ENCODE measurements at places on chromosomes 12 and 14. TPM values are rescaled to one million over a fixed set of nuclear protein-coding genes. Genes with fewer than 3 reads are reported as not detected.
A peak's percentile ranks its signal among the peaks of the same experiment; 100 is the strongest.

- no peak for DNase-seq
- H3K36me3 ChIP-seq, result no peaks in the 10 kb centered on the region
- H3K4me1 ChIP-seq, result no peaks in the 10 kb centered on the region
- H3K4me3 ChIP-seq, result no peak overlapping the region
Measured at GRCh38 chr14:36880276-36880675, 218.6 kb downstream of the PAX9 start.

The KRT82 gene
- total RNA-seq, result not detected

DNA sequence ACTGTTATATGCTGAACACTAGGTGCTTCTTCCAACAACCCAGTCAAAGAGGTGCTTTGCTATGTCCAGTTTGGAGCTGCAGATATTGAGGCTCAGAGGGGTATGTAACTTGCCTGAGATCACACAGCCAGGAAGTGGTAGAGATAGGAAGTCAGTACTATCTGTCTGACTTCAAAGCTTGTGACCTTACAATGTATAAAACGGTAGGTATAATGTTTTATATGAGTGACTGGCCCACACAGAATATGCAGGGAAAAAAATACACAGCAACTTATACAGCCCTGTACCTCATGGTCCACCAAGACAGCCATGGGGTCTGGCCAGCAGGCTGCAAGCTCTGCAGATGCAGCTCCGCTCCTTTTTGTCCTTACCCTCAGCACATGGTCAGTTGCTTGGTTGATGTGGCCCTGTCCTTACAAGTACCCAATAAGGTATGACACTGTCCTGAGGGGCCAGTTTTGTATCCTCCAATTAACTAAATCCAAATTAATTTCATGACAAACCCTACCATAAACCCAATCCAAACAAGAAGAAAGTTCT lies 3.9 kb upstream of the KRT4 start:
- no peaks in the 10 kb centered on the region for H3K36me3 ChIP-seq
- DNase-seq, result no peak
- no peak overlapping the region for H3K27ac ChIP-seq
- H3K27me3 ChIP-seq, result no peaks in the 10 kb centered on the region

GRCh38 chr12:2299206-2299605 lies 246.4 kb downstream of the CACNA1C start:
- no peak overlapping the region for H3K27ac ChIP-seq
- no peaks in the 10 kb centered on the region for H3K27me3 ChIP-seq
- no peak for DNase-seq
- no peaks in the 10 kb centered on the region for H3K4me1 ChIP-seq
- H3K36me3 ChIP-seq, result no peaks in the 10 kb centered on the region
- H3K4me3 ChIP-seq, result no peak overlapping the region

DNA sequence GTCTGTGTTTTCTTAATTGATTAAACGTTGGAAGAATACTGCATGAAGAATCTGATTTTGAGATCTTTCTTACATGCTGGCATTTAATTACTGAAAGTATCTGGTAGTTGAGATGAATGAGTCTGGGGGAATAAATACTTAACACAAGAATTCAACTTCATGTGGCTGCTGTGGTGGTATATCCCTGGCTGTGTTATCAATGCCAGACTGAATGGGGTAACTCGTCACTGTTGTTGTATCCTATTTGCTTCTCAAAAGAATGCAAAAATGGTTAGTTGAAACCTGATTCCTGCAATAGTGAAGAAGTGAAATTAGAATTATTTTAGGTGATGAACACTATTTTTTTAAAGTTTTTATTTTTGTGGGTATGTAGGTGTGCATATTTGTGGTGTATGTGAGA lies 72.5 kb downstream of the HMGA2 start:
- H3K4me1 ChIP-seq, result no peaks in the 10 kb centered on the region
- H3K27ac ChIP-seq, result no peak overlapping the region
- DNase-seq, result no peak
- H3K27me3 ChIP-seq, result no peaks in the 10 kb centered on the region
- no peaks in the 10 kb centered on the region for H3K36me3 ChIP-seq

GRCh38 chr12:27359578-27360340 lies 27.1 kb downstream of the BMAL2 start:
- no peaks in the 10 kb centered on the region for H3K36me3 ChIP-seq
- H3K27me3 ChIP-seq, result no peaks in the 10 kb centered on the region
- no peak for DNase-seq
- H3K4me1 ChIP-seq, result no peaks in the 10 kb centered on the region

DNA sequence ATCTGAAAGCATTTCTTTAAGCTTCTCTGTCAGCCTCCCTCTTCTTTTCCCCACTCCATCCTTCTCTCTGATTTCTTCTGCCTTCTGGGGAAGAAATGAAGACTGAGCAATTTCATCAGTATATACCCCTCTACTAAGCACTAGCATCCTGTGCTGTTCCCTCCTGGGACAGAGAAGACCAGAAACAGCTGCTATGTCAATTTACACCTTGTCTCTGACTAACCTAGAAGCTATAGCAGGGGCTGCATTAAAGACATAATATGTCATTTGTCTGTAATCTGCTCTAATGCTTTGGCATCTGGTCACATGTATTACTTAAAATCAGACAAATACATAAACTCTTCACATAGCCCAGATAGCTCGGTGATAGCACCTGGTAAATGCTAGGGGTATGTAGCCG lies 296.9 kb downstream of the PAWR start:
- H3K36me3 ChIP-seq, result no peaks in the 10 kb centered on the region
- H3K4me1 ChIP-seq, result no peaks in the 10 kb centered on the region
- no peak overlapping the region for H3K27ac ChIP-seq
- DNase-seq, result no peak

- H3K27me3 ChIP-seq, result no peaks in the 10 kb centered on the region
- no peak overlapping the region for H3K27ac ChIP-seq
- DNase-seq, result no peak
Measured at GRCh38 chr14:104806625-104807465, 5.9 kb downstream of the ZBTB42 start.

- H3K4me3 ChIP-seq, result no peak overlapping the region
- no peak overlapping the region for H3K27ac ChIP-seq
- no peaks in the 10 kb centered on the region for H3K27me3 ChIP-seq
- no peaks in the 10 kb centered on the region for H3K36me3 ChIP-seq
- peaks cover 11% of the 10 kb centered on the region for H3K4me1 ChIP-seq
Measured at GRCh38 chr14:68214431-68214830, 394.9 kb downstream of the RAD51B start.

GRCh38 chr14:54722791-54723432 lies 156.0 kb downstream of the SAMD4A start:
- H3K27me3 ChIP-seq, result no peaks in the 10 kb centered on the region
- no peak for DNase-seq
- no peaks in the 10 kb centered on the region for H3K36me3 ChIP-seq
- no peaks in the 10 kb centered on the region for H3K4me1 ChIP-seq
- no peak overlapping the region for H3K4me3 ChIP-seq

GRCh38 chr12:69068448-69068847 lies 135.5 kb upstream of the CPM start:
- no peaks in the 10 kb centered on the region for H3K4me1 ChIP-seq
- no peaks in the 10 kb centered on the region for H3K36me3 ChIP-seq
- no peaks in the 10 kb centered on the region for H3K27me3 ChIP-seq
- no peak overlapping the region for H3K27ac ChIP-seq

DNA sequence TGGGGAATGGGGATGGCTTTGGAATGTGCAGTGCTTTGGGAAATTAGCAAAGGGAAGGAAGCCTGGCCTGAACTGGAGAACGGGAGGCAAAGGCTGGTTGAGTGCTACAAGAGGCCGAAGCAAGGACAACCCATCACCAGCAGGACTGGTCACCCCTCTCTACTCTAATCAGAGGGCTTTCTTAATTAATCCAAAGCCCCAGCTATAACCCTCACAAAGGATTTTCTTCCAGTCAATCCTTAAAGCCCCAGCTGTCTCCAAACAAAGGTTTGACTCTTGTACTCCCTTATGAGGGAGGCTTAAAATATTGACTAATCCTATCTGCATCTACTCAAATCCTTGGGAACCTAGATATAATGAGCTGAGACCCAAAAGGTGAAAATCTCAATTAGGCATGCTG lies 256.3 kb downstream of the NTF3 start:
- DNase-seq, result no peak
- H3K36me3 ChIP-seq, result no peaks in the 10 kb centered on the region
- no peaks in the 10 kb centered on the region for H3K27me3 ChIP-seq

The CSRP2 gene
- 9.1 TPM for total RNA-seq

GRCh38 chr14:89408907-89409700 lies 7.9 kb downstream of the FOXN3 start:
- H3K4me1 ChIP-seq, result peaks cover 34% of the 10 kb centered on the region
- peaks cover 23% of the 10 kb centered on the region for H3K36me3 ChIP-seq
- H3K27me3 ChIP-seq, result no peaks in the 10 kb centered on the region
- no peak overlapping the region for H3K27ac ChIP-seq

The NID2 gene
- 11.7 TPM for total RNA-seq

The PKP2 gene
- 42.9 TPM for total RNA-seq

The LBHD2 gene
- not detected for total RNA-seq

DNA sequence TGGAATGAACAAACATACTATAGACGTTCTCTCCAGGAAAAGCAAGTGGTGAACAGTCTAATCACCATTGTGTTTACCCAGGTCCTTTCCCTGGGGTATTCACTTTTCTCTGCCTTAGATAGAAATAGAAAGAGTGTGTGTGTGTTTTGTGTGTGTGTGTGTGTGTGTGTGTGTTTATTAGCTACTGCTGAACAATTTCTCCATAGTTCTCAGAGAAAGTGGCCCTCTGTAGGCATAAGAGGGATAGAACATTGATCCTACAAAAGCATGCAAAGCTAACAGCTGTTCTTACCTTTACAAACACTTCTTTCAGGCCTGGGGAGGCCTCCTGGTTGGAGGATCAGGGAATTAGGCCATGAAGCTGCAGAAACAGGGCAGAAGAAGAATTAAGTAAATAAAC lies 665.7 kb upstream of the TBX3 start:
- DNase-seq, result no peak
- no peaks in the 10 kb centered on the region for H3K36me3 ChIP-seq
- no peaks in the 10 kb centered on the region for H3K27me3 ChIP-seq
- no peaks in the 10 kb centered on the region for H3K4me1 ChIP-seq

DNA sequence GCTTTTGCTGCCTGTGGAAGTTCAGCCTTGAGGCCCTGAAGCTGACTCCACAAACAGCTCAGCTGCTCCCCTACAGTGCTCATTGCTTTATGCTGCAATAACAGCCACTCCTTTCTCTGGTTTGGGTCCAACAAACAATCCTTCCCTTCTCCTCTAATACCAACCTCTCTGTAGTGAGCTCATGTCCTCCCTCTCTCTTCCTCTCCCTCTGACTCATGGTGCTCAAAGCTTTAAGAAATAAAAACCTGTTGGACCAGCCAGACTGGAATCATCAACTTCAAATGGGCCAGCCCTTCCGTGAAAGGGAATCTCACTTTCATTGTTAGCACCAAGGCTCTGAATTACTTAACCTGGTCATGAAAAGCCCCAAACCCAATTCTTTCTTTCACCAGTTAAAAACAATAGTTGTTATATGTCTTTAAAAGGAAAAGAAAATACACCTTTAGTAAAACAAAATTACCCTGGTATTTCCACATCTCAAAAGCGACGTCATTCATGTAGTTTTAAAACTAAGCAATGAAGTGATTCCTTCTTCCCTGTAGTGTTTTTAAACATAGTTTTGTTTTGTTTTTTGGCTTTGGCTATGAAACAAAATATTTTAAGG lies 126.4 kb downstream of the DUSP6 start:
- H3K4me3 ChIP-seq, result no peak overlapping the region
- peaks cover 9% of the 10 kb centered on the region for H3K4me1 ChIP-seq
- no peaks in the 10 kb centered on the region for H3K36me3 ChIP-seq
- H3K27ac ChIP-seq, result no peak overlapping the region
- H3K27me3 ChIP-seq, result no peaks in the 10 kb centered on the region

The DDN gene
- 0.28 TPM for total RNA-seq

- H3K4me1 ChIP-seq, result no peaks in the 10 kb centered on the region
- H3K27me3 ChIP-seq, result no peaks in the 10 kb centered on the region
- no peaks in the 10 kb centered on the region for H3K36me3 ChIP-seq
- no peak overlapping the region for H3K27ac ChIP-seq
Measured at GRCh38 chr14:32611752-32612151, 282.7 kb downstream of the AKAP6 start.

DNA sequence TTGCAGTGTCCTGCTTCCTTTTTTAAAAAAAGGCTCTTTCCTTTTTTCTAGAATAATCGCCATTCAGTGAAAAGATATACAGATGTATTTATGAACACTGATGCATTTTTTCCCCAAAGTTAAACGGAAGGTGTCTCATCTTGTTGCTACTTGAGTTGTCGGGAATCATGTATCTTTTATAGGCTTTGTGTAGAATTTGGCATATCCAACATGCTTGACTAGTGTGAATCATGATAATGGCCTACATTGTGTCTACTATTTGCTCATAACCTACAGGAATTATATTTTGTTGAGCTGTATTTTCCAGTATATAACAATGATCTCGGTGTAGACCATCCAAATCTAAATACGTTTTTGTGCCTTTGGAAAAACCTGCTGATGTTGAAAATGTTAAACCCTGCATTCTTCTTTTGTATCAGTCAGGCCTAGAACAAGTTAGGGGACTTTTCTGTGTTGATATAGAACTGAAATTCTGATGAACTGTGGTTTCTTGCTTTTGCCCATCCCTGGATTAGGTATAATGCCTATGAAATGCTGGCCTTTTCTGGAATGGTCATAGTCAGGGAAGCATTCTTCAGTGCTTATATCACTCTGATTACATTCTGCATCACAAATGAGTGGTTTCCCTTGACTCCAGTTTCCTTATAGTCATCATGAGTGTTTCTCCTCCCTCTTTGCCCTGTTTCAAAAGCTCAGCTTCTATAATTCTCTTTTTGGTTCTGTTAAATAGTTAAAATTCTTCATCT lies 10.8 kb downstream of the BMAL2 start:
- H3K36me3 ChIP-seq, result no peaks in the 10 kb centered on the region
- no peak for DNase-seq
- H3K4me3 ChIP-seq, result no peak overlapping the region
- no peaks in the 10 kb centered on the region for H3K27me3 ChIP-seq
- H3K27ac ChIP-seq, result no peak overlapping the region

- no peak overlapping the region for H3K4me3 ChIP-seq
- H3K27me3 ChIP-seq, result no peaks in the 10 kb centered on the region
- no peaks in the 10 kb centered on the region for H3K36me3 ChIP-seq
- H3K4me1 ChIP-seq, result no peaks in the 10 kb centered on the region
- DNase-seq, result peak; percentile 50
Measured at GRCh38 chr14:76203086-76204001, 51.6 kb downstream of the GPATCH2L start.

- H3K4me1 ChIP-seq, result peaks cover 15% of the 10 kb centered on the region
- H3K27me3 ChIP-seq, result no peaks in the 10 kb centered on the region
- peak; percentile 82 for DNase-seq
- peak overlapping the region; percentile 80 for H3K27ac ChIP-seq
- H3K36me3 ChIP-seq, result no peaks in the 10 kb centered on the region
Measured at GRCh38 chr14:76904740-76905569, 78.7 kb downstream of the LRRC74A start.

The SLC17A8 gene
- total RNA-seq, result 61.9 TPM

The KRT84 gene
- not detected for total RNA-seq

GRCh38 chr12:44526655-44527182 lies 349.4 kb downstream of the NELL2 start:
- no peaks in the 10 kb centered on the region for H3K36me3 ChIP-seq
- no peak for DNase-seq
- H3K4me1 ChIP-seq, result no peaks in the 10 kb centered on the region

The SMCO2 gene
- not detected for total RNA-seq

The KRT6C gene
- total RNA-seq, result not detected

- no peaks in the 10 kb centered on the region for H3K4me1 ChIP-seq
- DNase-seq, result no peak
- no peak overlapping the region for H3K4me3 ChIP-seq
- H3K27me3 ChIP-seq, result no peaks in the 10 kb centered on the region
- H3K36me3 ChIP-seq, result no peaks in the 10 kb centered on the region
- no peak overlapping the region for H3K27ac ChIP-seq
Measured at GRCh38 chr14:23725980-23726710, 90.0 kb downstream of the DHRS2 start.

GRCh38 chr12:111353603-111354295 lies 15.1 kb downstream of the PHETA1 start:
- no peaks in the 10 kb centered on the region for H3K4me1 ChIP-seq
- H3K27me3 ChIP-seq, result no peaks in the 10 kb centered on the region
- no peak overlapping the region for H3K4me3 ChIP-seq
- no peaks in the 10 kb centered on the region for H3K36me3 ChIP-seq
